ENCODE measurements at places on chromosomes 2 and 18. TPM values are rescaled to one million over a fixed set of nuclear protein-coding genes. Genes with fewer than 3 reads are reported as not detected.

Gene RIT2
- polyA plus RNA-seq = 8.6 TPM

Gene TUBA3E
- not detected for polyA plus RNA-seq

Gene ELOA2
- not detected for polyA plus RNA-seq

Gene RTP5
- polyA plus RNA-seq = 5.2 TPM

Gene PCARE
- polyA plus RNA-seq = not detected

Gene SULT1C4
- polyA plus RNA-seq = 9.2 TPM

Gene PROKR1
- not detected for polyA plus RNA-seq

Gene CRYGD
- not detected for polyA plus RNA-seq

Gene UGT1A5
- polyA plus RNA-seq = not detected

Gene SERPINB10
- not detected for polyA plus RNA-seq

Gene LDAH
- polyA plus RNA-seq = 9.1 TPM

Gene MTCL1
- 26.5 TPM for polyA plus RNA-seq

Gene RNU2-63P
- not detected for polyA plus RNA-seq

Gene RAPH1
- polyA plus RNA-seq = 7.3 TPM

Gene FASTKD2
- 7.0 TPM for polyA plus RNA-seq

All from brain (organoid and tissue), 16 donors.